ENCODE measurements at places on chromosomes 6 and 20.

- DNase-seq: peak; percentile 5
Measured at GRCh38 chr20:1862663-1863053, 32.5 kb upstream of the SIRPA start.

DNA sequence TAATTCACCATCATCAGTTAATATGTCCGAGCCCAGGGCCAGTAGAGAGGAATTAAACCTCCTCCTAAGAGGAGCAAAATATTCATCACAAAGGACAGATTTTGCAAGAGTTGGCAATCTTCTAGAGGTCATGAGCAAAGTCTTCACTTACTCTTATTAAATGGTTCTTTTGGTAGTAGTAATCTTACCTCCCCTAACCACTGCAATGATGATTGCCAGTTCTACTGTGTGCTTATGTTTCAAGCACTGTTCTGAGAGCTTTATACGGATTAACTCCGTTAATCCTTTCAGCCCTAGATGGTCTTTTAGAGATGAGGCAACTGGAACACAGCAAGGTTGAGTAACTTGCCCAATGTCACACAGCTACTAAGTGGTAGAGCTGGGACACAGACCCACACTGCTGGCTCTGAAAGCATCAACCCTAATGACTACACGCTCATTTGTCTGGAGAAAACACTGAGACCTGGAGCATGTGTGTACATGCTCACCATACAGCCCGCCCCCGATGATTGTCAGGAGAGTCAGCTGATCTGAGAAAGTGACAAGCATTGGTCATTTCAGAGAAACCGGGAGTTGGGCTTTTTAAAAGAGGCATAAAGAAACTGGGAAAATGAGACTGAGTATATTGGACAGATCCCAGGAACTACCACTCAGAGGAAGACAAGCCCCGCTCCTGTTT lies 276.0 kb downstream of the NRN1 start:
- no peak for DNase-seq

DNA sequence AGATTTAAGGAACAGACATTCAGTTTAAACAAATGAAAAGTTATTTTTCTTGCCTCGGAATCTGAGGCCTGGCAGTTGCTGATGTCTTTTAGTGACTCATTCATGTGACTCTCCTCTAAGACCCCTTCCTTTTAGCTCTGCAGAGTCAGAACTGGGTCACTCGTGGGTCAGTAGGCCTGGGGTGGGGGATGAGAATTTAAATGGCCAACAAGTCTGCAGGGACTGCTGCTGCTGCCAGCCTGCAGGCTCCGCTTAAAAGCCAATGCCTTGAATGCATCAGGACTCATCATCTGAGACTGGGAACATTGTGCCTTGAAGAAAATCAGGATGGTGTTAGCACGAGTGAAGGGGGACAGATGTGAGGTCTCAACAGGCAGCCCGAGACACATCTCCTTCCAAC lies 404.3 kb downstream of the CDH26 start:
- DNase-seq: no peak

GRCh38 chr6:33008944-33009861 lies at the start of gene HLA-DOA:
Gene HLA-DOA, minus strand, starts transcription at chr6:33009591.
- DNase-seq: peak; percentile 15

GRCh38 chr6:122799916-122800686 lies 11.0 kb downstream of the SMPDL3A start:
- DNase-seq: no peak

DNA sequence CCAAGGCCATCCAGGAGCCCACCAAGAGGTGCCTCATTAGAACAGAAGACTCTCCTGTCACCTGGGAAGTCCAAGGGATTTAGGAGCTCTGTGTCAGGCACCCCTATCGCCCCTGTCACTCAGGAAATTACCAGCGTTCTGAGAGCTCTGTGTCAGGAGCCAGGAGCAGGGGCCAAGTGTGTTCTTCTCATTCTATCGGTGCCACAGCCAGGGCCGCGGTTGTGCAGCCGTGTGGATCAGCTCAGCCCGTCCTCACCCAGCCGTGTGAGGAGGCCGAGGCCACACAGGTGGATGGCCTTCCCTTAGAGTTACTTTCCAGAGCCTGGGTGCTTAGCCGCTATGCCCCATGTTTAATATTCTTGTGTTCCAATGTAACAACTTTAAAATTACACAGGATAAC lies 9.8 kb downstream of the MTG2 start:
- DNase-seq: no peak

DNA sequence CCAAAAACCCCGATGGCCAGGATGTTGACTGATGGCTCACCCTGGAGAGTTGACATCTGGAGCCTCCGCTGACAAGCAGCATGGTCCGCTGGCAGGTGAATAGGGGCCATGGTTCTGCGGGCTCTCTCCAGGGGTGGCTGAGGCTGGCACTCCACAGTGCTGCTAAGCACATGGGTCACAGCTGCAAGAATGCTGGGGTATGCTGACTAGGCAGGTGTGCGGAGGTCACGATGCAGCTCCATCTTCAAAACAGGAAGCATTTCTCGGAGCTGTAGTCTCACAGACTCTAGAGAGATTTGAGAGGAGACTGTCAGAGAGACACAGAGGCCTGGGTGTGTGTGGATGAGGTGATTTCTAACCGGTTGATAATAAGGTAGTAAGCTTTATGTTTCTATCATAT lies 341.6 kb downstream of the NRN1 start:
- DNase-seq: no peak

DNA sequence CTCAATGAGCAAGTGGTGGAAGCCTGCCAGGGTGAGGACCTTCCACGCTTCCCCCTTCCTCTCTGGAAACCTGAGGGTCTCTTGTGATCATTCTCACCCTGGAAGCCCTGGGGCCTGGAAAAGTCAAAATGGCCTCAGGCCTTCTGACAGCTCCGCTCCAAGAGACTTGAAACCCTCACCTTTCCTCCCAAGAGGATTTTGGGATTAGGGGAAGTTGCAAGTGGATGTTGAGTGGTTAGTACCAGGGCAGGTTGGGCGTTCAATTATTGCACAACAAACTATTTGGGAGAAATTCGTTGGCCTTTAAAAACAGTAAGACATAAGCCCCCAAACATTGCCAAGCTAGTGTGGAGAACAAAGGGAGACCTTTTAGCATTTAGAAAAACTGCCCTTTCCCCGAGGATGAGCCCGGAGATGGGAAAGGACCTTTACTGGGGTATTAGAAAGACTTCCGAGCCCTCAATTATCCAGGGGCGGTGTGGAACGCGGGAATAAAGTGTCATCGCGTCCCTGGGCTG lies 4.7 kb downstream of the NKX2-2 start:
- DNase-seq: no peak

DNA sequence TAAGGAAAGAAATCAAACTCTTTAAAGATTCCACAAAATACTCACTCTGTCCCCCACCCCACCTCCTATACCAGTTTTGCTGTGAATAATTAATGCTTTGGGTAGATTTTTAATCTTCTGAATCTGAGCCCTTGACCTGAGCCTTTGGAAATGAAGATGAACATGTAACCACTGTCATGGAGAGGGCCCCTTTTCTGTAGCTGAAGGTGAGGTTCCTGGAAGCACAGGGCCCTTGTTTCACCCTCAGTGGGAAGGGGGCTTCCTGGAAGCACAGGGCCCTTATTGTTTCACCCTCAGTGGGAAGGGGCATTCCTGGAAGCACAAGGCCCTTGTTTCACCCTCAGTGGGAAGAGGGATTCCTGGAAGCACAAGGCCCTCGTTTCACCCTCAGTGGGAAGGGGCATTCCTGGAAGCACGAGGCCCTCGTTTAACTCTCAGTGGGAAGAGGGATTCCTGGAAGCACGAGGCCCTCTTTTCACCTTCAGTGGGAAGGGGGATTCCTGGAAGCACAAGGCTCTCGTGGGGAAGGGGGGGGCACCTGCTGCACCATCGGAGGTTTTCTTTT lies 75.7 kb downstream of the DACT2 start:
- DNase-seq: no peak

GRCh38 chr6:166435574-166435973 lies 52.8 kb upstream of the MPC1 start:
- no peak for DNase-seq

DNA sequence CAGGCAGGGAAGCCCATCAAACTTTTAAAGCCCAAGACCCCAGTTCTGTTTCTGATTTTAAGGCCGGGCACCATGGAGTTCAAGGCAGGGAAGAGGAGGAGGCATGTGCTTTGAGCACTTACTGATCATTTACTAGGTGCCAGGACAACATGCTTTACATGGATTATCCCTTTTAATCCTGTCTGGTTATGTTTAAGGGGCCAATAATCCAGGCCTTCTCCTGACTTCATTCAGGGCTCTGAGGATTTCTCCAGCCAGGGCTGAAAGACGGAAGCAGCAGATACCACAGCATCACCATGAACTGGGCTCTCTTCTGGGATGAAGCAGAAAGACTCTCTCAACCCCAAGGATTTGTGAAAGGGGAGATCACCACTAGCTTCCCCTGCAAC lies 4.1 kb downstream of the CCND3 start:
- no peak for DNase-seq

DNA sequence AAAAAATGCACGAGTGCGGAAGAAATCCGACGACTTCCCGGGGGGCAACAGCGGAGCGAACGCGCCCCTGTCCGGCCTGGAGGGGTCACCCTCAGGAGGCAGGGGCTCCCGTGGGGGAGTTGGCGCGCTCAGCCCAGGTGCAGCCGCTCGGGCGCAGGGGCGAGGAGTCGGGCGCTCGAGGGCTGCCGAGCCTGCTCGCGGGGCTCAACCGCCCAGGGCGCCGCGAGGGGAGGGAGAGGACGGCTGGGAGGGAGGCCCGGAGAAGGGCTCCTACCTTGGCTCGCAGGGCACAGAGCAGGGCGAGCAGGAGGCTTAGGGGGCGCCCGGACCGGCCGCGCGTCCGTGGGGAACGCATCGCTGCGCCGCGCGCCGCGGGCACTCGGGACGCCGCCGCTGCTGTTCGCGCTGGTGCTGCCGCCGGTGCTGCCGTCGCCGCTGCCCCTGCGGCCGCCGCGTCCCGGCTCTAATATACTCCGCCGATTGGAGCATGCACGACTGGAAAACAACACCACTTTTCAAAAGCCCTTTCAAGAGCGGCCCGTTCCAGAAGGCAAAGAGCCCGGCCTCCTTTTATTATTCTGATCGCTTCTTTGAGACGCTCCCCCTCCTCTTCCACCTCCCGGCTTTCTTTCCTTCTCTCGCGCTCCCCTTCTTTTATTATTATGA lies 490 bp downstream of the JAG1 start:
- DNase-seq: no peak

- no peak for DNase-seq
Measured at GRCh38 chr6:151772446-151772845, 35.0 kb upstream of the ESR1 start.

DNA sequence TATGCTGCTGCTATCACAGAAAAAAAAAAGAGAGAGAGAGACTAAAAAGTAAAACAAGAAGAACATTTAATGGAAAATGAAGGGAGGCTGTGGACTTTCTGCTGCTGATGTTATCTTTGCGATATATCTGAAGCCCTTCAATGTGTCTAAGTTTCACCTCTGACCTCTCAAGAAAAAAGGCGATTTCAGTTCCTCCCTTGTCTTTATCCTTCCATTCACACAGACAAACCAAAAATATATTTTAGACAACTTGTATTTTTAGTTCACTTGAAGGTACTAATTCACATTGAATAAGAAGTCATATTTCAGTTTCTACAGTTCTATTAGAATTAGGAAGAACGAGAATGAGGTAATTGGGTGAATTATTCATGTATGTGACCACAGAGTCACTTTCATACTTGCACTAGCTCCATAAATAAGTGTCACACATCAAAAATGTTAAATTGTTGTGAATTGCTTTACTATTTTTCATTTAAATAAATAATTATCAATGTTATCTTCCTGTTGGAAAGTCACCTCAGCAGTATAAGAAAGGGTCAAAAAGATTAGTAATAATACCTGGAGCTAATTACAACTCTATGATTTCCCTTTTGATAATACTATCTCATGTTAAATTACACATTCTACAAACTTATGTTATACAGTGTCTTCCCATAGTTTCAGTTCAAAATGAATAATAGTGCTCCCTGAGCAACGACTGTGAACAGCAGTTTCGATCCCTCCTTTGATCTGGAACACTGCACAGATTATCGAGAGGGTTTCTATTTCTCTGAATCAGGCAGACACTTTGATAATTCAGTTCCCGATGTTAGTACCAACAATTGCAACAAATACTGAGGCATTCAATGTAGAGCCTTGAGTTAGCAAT lies 85.2 kb upstream of the PLCB4 start:
- no peak for DNase-seq

- no peak for DNase-seq
Measured at GRCh38 chr6:139642346-139642745, 267.9 kb upstream of the CITED2 start.

GRCh38 chr6:44257025-44257752 lies at the start of gene SLC35B2:
Gene SLC35B2, minus strand, starts transcription at chr6:44257528. Its CDS starts 118 bp downstream, at chr6:44257410.
- peak; percentile 78 for DNase-seq

GRCh38 chr6:31356216-31356945 lies 598 bp downstream of the HLA-B start:
- DNase-seq: no peak

- DNase-seq: no peak
Measured at GRCh38 chr20:5230544-5230943, 86.2 kb downstream of the PROKR2 start.

- DNase-seq: no peak
Measured at GRCh38 chr20:38833857-38834164, 28.3 kb downstream of the PPP1R16B start.

DNA sequence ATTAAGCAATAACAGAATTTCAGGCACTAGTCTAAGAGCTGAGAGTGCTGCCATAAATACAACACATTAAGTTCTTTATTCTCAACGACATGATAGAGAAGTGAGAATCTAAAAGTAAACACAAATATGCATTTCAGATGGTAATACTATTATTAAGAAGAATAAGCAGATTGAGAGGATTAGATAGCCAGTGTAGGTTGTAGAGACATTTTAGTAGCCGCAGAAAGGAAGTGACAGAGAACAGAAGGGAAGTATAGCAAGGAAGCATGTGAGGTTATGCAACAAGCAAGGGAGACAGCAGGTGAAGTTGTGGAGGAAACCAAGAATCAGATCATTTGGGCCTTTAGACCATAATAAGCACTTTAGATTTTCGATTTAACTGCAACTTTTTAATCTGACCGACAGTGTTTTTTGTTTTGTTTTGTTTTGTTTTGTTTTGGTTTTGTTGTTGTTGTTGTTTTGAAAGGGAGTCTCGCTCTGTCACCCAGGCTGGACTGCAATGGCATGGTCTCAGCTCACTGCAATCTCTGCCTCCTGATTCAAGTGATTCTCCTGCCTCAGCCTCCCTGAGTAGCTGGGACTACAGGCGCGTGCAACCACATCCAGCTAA lies 737.0 kb upstream of the ADGRB3 start:
- no peak for DNase-seq

DNA sequence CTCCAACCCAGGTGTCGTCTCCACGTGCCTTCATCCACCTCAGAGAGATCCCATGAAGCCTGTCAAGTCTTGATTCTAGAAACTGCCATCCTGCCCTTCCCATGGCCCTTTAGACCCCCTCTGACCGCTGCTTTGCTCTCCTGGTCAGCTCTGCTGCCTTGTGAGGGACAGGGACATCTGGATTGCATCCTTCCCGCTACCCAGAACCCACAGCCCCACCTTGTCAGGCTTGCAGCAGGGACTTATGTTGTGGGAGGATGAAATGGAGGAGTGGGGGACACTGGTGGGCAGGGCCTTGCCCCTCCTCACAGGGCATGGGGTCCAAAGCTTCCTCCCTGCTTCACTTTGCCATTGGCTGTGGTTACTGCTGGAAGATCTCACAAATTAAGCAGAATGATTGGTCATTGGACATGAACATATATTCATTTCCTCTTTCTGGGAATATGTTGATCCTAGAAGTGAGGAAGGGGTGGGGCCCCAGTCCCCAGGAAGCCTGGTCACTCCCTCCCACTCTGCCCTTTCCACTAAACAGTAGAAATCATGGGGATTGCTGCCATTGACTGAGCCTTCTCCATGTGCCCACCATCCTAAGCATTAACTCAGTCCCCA lies 4.5 kb downstream of the GLP1R start:
- no peak for DNase-seq

- DNase-seq: no peak
Measured at GRCh38 chr20:62787321-62787720, 9.0 kb upstream of the MRGBP start.

GRCh38 chr20:63968136-63968927 lies 1.4 kb downstream of the ZNF512B start:
- DNase-seq: no peak

Measured in NCI-H1105 treated with DMSO at 0.1 percent for 48 hours (cell line).